Hematopoietic multipotent progenitor cell treated with erythropoietin and hydrocortisone succinate and interleukin-3 and kit ligand, for 15 days (in vitro differentiated cells): ENCODE measurements at places on chromosomes 3 and 15.

- DNase-seq = no peak
Measured at GRCh38 chr15:82910721-82911120, 41.8 kb downstream of the HOMER2 start.

DNA sequence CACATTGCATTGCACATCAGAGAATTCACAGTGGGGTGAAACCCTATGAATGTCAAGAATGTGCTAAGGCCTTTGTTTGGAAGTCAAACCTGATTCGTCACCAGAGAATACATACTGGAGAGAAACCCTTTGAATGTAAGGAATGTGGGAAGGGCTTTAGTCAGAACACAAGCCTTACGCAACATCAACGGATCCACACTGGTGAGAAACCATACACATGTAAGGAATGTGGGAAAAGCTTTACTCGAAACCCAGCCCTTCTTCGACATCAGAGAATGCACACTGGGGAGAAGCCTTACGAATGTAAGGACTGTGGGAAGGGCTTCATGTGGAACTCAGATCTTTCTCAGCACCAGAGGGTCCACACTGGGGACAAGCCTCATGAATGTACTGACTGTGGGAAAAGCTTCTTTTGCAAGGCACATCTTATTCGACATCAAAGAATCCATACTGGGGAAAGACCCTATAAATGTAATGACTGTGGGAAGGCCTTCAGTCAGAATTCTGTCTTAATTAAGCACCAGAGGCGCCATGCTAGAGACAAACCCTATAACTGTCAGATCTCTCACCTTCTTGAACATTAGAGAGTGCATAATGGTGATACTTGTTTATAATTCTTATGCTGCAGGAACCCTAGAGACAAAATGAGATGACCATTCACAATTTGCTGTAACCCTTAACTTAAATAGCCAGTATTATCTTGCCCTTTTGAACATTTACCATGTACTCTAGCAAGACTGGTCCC, 9.0 kb downstream of the ZNF662 start:
- DNase-seq = no peak

DNA sequence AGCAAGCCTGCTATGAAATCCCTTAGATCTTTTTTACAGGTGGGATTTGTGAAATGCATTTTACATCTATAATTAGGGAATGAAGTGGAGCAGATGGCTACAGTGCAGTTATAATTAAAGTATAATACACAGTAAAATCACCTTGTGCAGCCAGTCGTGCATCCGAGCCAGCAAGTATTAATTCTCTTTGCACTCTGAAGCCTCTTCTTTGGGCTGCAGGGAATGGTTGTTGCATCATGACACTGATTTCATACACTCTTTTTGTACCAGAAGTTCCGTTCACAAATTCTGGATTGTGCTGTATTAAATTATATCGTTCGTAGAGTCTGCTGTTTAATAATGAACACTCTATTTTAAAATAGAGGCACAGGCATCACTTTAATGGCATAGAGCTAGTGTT, 28.7 kb upstream of the TP63 start:
- DNase-seq = no peak

DNA sequence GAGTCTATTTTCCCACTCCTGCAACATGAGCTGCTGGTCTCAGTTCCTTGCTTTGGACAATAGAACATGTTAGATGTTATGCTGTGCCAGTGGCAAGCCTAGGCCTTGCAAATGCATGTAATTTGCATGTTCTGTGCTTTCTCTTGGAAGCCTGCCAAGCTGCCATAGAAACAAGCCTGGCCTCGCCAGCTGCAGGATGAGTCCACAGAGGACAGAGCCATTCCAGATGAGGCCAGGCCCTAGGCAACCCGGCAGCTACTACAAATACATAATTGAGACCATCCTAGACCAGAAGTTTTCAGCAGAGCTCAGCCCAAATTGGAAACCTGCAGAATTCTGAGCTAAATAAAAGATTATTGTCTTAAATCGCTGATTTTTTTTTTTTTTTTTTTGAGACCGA, 39.6 kb downstream of the TRIM69 start:
- DNase-seq = no peak

GRCh38 chr15:66224946-66225345, 28.6 kb downstream of the MEGF11 start:
- no peak for DNase-seq

GRCh38 chr3:14133876-14134275, 9.0 kb downstream of the TMEM43 start:
- no peak for DNase-seq

DNA sequence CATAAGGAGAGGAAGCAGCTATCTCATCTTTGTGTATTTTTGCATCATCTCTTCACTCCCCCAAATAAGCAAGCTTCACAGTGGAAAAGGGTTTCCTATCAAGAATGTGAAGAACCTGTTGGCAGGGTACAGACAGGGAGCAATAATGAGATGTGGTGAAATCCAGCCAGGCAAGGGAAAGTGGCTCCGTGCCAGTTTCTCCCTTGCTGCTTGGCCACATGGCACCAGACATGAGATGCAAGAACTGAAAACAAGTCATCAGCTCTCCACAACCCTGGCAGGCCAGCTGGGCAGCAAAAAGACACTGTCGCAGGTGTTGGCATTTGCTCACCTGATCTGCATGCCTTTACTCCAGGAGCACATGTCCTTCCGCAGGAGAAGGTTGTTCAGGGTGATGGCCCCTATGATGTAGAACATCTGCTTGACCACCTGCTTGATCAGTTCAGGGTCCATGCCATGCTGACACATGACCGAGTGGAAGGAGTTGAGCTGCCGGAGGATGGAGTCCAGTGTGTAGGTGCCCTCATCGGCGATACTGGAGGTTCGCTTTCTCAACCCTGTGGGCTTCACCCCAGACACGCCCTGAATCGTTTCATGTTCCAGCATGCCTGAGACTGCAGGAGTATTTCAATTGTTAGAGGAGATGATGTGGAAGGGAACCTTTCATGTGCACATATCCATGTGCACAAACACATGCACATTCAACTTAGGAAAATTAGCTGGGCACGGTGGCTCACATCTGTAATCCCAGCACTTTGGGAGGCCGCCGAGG, 23.3 kb upstream of the MYO5C start:
- no peak for DNase-seq

DNA sequence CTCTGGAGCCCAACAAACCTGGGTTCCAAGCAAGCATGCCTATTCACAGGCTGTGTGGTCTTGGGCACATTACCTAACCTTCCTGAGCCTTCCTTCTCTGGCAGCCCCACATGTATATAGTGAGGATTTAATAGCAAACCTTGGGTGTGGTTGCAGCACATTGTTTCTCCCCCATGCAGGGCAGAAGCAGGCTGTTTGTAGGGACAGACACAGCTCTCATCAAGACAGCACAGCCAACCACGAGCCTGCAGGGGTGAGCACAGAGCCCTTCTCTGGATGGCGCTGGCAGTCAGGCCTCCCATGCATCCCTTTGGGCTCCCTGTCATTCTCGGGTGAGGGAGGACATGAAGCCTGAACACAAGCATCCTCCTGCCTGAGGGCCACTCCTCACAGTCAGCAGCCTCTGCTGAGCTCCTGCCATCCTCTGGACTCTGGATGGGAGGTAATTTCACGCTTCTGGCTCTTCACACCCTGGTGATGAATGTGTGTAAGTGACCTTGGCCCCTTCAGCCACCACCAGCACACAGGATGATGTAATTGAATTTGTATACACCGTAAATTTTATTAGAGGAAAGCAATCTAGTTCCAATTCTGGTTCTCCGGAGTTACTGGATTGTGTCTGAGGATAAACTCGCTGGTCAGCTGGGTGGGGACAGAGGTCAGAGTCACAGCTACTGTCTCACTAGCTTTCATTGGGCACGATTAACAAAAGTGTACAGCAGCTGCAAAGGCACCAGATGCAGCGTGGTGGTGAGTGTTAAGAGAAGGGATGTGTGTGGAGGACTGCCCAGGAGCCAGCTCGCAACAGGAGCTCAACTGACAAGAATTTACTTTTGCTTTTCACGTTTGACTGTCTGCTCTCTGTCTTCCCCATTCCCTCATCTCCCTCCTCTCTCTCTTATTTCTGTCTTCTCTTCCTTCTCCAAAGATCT, 118.1 kb downstream of the CLSTN2 start:
- DNase-seq = no peak

DNA sequence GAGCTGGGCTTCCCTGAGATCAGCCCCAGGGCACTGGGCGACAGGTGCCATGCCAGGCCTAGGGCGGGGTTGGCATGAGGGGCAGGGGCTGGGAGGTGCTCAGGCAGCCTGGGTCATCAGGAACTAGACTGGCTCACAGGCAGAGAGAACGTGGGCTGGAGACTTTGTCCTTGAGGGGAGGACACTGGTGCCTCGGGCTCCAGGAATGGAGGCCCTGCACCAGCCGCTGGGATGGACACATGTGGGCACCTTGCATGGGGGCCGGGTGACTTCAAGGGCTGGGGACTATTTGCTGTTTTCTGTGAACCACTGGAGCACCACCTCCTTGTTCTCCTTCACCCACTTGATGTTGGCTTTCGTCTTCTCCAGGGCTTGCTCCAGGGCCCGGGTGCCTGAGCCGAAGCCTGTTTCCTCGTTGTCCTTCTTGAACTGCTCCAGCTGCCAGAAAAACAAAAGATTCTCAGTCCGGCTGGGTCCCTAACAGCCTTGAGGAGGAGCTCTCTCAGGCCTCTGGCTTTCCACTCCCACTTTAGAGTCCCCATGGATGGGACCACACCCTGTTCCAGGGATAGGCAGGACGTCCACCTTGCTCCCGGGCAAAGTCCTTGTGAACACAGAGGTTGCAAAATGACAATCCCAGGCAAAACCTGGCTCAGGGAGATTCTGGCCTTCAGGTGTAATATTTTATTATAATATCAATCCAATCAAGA, 9.1 kb downstream of the MESP2 start:
- DNase-seq = no peak

DNA sequence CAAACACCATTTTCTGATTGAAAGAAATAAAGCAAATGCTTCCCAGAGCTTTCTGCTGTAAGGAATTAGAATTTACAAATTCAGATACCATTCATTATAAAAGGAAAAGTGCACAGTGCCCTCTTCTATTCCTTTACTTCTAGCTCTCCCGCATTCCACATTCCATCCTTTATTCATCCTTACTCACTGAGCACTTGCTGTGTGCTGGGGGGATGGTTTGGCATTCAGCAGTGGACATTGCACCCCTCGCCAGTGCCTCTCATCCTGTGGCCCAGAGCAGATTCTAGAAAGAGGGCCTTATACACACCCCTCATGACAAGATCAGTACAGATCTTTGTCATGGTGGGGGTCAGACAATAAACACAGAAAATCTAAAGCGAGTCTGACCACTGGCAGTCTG, 73.0 kb downstream of the MGLL start:
- DNase-seq = no peak

DNA sequence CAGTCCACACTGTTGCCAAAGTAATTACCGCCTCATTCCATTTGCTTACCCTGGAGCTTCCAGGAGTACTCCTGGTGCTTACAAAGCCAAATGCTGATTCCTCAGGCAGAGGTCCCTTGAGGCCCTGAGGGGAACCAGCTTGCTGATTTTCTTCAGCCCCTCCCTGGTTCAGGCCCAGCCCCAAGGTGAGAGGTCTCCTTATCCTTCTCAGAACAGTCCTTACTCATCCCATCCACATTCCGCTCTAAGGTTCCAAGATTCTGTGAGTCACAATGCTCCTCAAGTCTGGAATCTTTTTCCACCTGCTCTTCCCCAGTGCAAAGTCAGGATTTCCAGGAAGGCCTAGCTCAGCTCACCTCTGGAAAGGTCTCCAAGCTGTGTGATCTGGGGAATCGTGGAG, 1.8 kb upstream of the ATP10A start:
- DNase-seq = no peak

- DNase-seq = no peak
Measured at GRCh38 chr15:41483115-41483514, 10.6 kb upstream of the ITPKA start.

GRCh38 chr15:33309602-33310276, 1.0 kb upstream of the RYR3 start:
- DNase-seq = peak; percentile 39

- no peak for DNase-seq
Measured at GRCh38 chr3:124628863-124629262, 101.4 kb upstream of the UMPS start.

DNA sequence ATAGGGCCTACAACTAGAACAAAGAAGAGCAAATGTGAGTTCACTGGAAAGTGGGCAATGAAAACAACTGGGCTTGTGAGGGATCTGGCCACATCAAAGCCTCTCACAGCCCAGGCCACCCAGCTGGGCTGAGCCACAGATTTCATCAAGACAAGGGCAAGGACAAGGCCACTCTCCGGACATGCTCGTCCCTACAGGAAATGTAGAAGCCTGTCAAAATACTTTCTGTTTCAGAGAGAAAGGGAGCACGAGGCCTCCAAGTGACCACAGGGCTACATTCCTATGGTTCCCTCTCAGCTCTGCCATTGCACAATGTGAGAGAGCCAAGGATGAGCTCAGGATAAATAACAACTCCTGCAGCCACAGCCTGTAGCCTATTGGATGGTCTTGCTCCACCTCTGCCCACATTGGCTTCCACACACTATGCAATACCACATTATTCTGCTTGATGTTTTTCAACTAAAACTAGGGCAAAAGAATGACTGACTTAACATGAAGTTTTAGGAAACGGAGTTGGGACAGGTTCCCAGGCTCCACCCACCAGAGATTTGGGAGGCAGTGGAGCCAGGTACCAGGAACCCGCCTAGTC, 12.1 kb downstream of the TBC1D2B start:
- no peak for DNase-seq

DNA sequence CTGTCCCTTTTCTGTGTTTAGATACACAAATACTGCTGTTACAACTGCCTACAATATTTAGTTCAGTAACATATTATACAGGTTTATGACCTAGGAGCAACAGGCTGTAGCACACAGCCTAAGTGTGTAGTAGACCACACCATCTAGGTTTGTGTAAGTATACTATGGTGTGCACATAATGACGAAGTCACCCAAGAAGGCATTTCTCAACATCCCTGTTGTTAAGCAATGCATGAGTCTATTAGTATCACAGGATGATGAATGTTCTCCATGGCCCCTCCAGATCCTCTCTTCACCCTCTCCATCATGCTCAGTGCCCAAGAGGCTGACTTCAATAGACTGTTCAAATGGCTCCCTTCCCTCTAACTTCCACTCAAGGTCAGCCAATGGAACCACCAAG, 14.6 kb upstream of the SEC62 start:
- DNase-seq = no peak

GRCh38 chr3:52506266-52506966, 11.3 kb downstream of the STAB1 start:
- DNase-seq = no peak

GRCh38 chr3:105905328-105905727, 36.5 kb upstream of the CBLB start:
- DNase-seq = no peak

- DNase-seq = no peak
Measured at GRCh38 chr3:184474897-184475296, 86.7 kb upstream of the EPHB3 start.

DNA sequence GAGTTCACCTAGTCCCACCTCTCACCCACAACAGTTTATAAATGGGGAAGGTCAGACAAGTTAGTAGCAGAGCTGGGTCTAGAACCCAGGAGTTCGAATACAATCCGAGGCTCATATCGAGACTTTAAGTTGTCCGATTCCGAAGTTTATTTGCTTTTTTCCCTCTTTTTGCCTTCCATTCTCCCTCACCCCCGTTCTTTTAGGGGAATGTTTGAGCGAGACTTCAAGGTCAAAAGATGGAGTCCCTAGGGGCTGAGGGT, 7.3 kb downstream of the BCL6 start:
- no peak for DNase-seq
